Activated naive CD8-positive, alpha-beta T cell treated with anti-CD3 and anti-CD28 coated beads for 36 hours (primary cell): ENCODE measurements at places on chromosomes 2 and 18. TPM values are rescaled to one million over a fixed set of nuclear protein-coding genes. Genes with fewer than 3 reads are reported as not detected.

SERPINB3 gene
- not detected for total RNA-seq

TBC1D8 gene
- total RNA-seq, result 2.1 TPM

OSBPL6 gene
- 3.1 TPM for total RNA-seq

- DNase-seq, result no peak
These were observed 117.4 kb downstream of the SPTBN1 start for GRCh38 chr2:54573537-54573919.

GRCh38 chr2:156118753-156119416, 213.6 kb downstream of the NR4A2 start:
- DNase-seq, result no peak

DNA sequence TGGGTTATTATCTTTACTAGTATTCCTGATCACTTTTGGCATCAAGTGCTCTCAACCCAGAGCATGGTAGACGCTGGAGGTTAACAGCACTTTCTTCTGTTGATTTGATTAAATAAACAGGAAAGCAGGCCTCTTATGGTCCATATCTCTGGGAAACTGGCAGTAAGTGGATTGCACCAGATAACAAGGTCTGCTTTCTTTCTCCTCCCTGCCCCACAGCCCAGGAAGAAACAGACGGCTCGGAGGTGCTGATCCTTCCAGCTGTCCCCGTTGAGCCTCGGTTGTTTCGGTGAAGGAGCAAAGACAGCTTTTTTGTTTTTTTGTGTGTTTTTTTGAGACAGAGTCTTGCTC, 100.8 kb upstream of the KCTD1 start:
- DNase-seq, result no peak

DNA sequence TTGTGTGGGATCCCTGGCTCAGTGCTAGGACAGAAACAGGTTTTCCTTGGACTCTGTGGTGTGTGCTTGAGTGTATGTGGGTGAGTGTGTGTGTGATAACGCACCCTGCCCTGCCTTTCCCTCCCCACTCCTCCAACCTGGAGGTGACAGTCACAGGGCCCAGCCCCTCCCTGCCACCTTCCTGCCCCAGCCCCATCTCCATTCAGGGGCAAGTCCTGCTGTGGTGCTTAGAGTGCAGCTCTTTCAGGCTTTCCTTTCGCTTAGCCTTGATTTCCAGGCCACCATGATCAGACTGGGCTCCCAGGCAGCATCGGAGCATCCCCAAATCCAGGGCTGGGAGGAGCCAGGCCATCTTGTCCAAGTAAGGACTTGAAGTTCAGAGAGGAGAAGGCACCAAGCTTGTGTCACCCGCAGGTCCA, 185.2 kb downstream of the ZFP36L2 start:
- no peak for DNase-seq

GRCh38 chr2:167890739-167891138, 356.7 kb downstream of the STK39 start:
- DNase-seq, result no peak

GRCh38 chr2:146365041-146365440, 1479.8 kb upstream of the ACVR2A start:
- no peak for DNase-seq

- DNase-seq, result no peak
These were observed 313.7 kb downstream of the CYP26B1 start for GRCh38 chr2:71833855-71834560.

DNA sequence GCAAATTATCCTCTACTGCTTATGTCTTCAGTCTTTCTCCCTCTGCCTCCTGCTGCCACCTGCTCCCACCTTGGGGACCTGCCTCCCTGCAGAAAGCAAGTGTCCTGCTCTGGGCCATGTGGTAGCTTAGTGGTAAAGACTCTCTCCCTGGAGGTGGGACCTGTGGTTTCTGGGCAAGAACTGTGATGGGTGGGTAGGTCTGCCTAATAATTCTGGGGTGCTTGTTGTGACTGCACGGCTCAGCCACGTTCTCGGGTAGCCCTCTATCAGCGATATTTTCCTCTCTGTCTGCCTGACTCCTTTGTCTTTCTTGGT, 16.4 kb upstream of the CD28 start:
- no peak for DNase-seq

- no peak for DNase-seq
These were observed 164.1 kb downstream of the KLHL29 start for GRCh38 chr2:23549051-23549450.

DNA sequence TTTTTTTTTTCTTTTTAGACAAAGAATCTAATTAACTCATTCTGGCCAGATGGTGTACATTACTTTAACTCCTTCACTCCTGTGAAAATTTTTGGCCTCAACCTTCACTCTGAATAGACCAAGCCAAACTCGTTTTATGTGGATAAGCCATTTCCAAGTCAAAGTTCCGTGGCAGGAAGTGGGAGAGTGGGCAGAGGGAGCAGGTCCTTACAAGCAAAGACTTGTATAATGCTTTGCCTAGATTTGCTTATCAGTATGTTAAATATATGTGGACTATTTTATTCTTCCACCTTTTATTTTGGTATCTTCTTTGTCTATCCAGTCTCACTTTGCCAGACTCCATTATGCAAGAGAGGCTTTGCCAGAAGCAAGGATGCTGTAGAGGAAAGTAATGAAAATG, 178.1 kb upstream of the TNP1 start:
- no peak for DNase-seq

GRCh38 chr2:5467178-5467905, 224.8 kb upstream of the SOX11 start:
- DNase-seq, result no peak

DNA sequence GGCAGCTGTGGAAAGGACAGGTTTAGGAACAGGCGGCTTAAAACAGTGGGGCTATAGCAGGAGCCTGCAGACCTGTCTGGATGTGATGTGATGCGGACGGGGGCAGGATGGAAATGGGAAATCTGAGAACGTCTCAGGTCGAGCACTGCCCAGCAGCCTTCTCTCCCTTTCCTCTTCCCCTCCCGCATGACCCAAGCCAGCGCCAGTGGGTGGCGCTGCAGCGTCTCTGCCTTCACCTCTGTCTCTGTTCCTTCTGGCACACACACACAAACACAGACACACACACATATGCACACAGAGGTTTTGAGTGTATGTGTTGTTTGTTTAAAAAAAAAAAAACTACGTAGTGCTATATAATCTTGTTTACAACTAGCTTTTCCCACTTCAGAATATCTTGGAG, 82.0 kb upstream of the SLC66A3 start:
- no peak for DNase-seq

GRCh38 chr2:55010915-55011314, 39.3 kb downstream of the RTN4 start:
- DNase-seq, result no peak

- DNase-seq, result no peak
These were observed 73.5 kb upstream of the SRD5A2 start for GRCh38 chr2:31654241-31654640.

GRCh38 chr2:122486086-122486485, 730.6 kb downstream of the TSN start:
- DNase-seq, result no peak

DNA sequence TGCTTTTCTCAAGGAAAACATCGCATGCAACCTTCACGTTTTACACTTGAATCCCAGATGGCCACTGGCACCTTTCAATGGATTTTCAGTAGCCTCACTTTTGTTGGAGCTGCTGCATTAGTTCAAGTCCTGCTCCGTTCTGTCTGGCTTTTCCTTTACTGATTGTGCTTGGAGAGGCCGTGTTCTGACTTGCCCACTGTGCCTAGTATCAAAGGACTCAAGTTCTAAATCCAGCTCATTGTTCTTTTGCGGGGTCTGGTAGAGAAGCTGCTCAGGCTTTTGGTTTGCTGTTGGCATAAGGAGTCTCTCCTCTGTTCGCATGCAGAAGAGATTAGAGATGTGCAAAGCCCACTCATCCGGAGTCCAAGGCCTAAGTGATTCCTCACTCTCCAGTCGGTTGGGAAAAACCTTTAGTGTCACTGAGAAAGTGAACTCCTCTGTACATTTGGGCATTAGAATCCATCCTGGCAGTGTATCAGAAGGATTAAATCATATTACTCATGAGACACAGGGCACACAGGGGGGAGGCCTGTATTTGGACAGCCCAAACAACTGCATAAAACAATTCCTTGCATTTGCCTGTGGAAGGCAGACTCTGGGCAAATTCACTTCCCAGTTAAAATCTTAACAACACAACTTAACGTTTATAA, 69.7 kb downstream of the NCK2 start:
- no peak for DNase-seq
